Foreskin keratinocyte (primary cell): ENCODE measurements at places on chromosomes 3 and 15.

DNA sequence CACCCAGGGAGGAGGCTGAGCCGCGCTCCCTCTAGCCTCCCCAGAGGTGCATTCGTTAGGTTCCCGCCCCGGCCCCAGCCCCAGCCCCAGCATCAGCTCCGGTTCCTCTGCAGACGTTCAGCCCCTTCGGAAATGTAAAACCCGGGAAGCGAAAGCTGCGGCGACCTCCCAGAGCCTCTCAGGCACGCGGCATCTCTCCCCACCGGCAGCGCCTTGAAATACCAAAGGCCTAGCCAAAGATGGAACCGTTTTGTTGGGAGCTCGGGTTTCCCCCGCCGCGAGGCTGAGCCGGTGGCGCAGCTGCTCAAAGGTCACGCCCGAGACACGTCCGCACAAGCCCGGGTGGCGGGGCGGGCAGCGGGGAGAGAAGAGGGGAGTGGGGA is 77.8 kb upstream of the HES1 start:
- no peak for DNase-seq

GRCh38 chr3:196988241-196989029 is 19.8 kb upstream of the PIGZ start:
- no peak for DNase-seq

DNA sequence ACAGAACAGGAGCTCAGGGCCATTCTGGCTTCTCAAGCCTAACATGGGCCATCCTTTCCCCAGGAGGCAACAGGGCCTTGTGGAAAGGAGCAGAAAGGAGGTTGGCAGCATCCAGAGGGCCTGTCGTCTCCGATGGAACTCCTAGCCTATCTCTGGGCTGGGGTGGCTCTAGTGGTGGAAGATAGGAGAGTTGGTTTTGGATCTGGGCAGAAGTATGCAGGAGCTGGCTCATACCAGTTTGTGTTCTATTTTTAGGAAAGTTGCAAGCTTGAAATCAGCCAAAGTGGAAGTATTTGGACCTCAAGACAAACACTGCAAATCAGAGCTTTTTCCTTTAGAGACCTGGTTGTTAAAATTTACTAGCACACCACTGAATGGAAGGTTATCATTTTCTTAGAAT is 35.4 kb upstream of the XCR1 start:
- no peak for DNase-seq

- DNase-seq = no peak
These were observed 34.9 kb downstream of the MORF4L1 start for GRCh38 chr15:78907577-78907976.

DNA sequence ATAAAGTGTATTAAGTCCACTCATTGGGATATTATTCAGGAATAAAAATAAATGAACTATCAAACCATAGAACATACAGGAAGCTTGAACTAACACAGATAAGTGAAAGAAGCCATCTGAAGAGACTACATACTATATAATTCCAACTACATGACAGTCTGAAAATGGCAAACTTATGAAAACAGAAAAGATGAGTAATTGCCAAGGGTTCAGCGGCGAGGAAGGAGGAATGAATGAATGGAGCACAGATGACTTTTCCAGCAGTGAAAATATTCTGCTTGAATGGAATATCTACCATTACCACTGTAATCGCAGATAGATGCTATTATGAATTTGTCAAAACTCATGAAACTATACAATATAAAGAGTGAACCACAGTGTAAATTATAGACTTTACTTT is 79.7 kb downstream of the PEAK1 start:
- DNase-seq = no peak

DNA sequence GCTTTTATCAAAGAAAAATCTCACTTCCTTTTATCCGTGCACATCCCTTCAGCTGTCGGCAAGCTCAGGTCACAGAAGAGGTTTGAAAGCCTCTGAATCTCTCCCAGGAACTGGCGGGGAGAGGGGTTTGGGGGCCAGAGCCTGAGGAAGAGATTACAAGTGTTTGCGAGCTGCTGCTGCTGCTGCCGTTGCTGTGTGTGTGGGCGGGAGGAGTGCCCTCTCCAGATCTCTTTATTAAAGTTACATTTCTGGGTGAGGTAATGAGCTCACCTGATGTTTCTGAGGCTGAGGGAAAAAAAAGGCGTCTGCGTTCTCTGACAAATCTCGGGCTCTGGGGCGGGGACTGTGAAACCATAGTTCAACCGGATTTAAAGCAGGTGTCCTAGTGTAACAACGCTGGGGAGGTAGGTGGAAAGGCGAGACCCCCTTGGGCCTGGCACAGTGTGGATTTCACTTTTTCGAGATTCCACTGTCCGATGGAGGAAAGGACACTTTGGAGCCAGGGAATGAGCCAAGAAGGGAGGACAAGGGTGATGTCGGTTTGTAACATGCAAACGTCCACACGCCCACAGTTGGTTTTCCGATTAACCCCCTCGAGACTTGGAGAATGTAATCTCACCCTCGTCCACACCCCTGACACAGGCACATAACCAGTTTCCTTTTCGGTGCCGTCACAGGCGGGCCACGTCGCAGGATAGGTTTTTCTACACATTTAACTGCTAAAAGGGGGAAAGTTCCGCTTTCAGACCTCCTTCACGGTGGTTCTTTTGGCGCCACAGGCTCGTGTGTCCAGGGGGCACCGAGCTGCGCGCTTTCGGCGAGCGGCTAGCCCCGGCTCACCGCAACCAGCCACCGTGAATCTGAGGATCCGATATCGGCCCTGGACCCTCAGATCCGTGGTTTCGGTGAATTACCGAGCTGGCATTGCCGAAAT is 2.1 kb downstream of the ALCAM start:
- DNase-seq = peak; percentile 93

GRCh38 chr3:141341536-141341935 is 26.8 kb upstream of the ZBTB38 start:
- no peak for DNase-seq

DNA sequence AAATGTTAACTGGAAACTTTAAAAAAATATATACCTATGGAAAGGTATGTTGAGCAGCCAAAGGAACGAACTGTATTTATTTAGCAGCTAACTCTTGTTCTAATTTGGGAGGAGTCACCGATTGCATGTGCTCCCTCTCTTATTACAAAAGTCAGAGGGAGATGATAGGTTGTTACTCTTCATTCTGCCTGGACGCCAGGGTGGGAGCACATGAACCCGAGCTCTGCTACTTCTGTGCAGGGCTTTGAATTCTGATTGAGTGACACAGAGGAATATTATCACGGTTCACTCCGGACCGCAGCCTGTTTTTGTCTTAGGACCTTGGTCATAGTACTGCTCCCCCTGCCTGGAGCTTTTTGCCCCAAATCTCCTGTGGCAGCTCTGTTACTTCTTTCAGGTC is 36.9 kb upstream of the LRIG1 start:
- no peak for DNase-seq

DNA sequence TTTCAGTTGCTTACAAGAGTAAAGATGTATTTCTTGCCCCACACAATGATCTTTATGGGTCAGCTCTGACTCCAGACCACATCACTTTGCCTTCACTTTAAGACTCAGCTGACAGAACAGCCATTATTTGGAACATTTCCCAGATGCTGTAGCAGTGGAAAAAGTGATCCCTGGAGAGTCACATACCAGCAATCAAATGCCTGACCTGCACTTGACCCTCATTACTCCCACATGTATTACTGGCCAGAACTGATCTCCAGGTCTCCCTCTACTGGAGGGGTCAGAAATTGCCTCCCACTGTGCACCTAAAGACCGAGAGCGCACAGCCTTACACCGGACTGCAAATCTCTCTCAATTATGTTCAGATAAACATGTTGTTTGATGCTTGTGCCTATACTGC is 88.6 kb upstream of the ZNF385D start:
- no peak for DNase-seq

- DNase-seq = no peak
These were observed 20.4 kb upstream of the LAMP3 start for GRCh38 chr3:183182732-183183610.
